RWPE2 (cell line): ENCODE measurements at places on chromosomes 11 and 22.

- no peak for DNase-seq
These were observed 850 bp upstream of the MIF start for GRCh38 chr22:23893121-23893944.

- DNase-seq: no peak
These were observed 20.9 kb downstream of the RCOR2 start for GRCh38 chr11:63896071-63896470.

- no peak for DNase-seq
These were observed 1.8 kb upstream of the NAALADL1 start for GRCh38 chr11:65059959-65060824.

- DNase-seq: no peak
These were observed 286.0 kb upstream of the CTSC start for GRCh38 chr11:88623531-88623930.

- no peak for DNase-seq
These were observed 4.1 kb upstream of the GAS2L1 start for GRCh38 chr22:29302402-29302680.

GRCh38 chr11:129731316-129731715 is 84.3 kb upstream of the TMEM45B start:
- peak; percentile 94 for DNase-seq

GRCh38 chr22:34797826-34798225 is 268.1 kb upstream of the ISX start:
- DNase-seq: no peak

DNA sequence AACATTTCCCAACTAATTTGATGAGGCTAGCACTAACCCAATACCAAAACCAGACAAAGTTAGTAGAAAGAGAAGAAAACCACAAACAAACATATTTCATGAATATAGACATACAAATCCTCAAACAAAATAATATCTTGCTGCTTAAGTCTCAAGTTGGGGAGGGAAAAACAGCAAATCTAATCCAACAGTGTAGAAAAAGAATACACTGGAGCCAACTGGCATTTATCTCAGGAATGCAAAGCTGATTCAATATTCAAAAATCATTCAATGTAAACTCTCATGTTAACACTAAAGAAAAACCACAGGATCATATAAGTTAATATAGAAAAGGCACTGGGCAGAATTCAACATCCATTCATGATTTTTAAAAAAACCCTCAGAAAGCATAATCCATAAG is 18.2 kb downstream of the GNB1L start:
- no peak for DNase-seq

DNA sequence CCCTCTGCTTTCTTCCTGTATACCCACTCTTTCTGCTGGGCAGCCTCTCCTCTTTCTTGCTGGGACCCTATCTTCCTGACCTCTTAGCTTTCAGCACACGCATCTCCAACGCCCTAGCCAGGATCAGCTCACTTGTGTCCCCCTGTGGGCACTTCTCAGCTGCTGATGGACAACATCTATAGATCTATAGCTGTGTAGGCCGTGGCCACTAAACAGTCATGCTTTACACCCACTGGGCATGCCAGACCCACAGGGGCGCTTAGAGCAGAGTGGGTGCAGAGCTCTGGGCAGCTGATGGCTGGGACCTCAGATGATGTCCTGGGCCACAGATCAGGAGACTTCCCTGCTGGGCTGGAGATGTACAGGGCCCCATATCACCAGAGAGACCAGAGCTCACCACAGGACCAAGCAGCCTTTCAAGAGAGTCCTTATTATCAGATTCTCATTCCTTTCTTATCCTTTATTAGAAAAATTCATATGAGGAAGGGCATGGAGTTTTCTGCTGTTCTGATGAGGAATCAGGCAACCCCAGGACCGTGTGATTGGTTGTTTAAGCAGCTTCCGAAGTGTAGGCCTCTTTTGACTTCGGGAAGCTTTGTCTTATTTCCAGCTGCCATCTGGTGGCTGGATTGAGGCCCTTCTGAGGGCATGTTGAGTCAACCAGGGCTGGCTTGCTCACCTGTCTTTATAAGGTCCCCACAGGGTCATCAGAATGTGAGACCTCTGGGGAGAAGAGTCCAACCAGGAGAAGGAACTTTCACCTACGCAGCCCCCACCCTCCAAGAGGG is 60.5 kb downstream of the OSBP2 start:
- no peak for DNase-seq

DNA sequence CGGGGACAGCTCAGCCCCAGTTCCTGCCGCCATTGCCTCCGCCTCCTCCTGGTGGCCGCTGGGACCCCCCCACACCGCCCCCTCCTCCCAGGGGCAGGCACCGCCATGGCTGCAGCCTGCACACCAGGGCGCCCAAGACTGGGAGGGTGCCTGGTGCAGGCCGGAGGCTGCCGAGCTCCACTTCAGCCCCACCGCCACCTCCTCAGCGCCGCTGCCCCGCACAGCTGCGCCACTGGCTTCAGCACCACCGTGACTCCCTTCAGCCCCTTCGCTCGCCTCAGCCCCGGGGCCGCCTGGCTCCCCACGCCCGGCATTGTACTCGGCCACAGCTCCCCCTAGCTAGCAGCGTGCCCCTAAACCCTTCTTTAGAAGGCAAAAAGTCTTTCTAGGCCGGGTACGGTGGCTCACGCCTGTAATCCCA is 131.1 kb downstream of the CRYBB2 start:
- peak; percentile 15 for DNase-seq

DNA sequence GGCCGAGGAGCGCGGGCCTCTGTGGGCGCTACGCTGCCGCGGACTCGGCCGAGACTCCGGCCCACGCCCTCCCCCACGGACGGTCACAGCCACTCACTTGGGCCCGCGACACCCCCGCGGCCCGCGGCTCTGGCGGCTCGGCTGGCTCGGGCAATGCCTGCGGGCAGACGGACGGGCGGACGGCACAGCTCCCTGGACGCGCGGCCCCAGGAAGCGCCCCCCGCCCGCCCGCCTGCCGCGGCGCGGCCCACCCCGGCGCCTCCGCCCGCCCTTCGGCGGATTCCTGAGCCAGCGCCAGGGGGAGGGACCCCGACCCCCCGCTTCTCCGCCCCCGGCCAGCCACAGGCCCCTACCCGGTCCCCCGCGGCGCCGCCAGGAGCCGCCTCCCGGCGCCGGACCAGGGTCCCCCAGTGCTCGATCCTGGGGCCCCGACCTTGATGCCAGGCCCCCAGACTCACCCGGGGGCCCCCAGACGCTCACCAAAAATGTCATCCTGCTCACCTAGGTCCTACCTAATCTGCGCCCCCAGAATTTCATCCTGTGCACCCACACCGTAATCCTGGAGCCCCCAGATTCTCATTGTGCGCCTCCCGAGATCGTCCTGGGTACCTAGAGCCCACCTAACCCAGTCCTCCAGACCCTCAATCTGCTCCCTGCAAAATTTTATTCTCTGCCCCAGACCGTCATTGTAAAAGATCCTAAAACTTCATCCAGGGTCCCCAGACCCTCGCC is at the start of gene EFEMP2:
TSS of gene EFEMP2 (minus strand) at position 215 of the 732 bp plus-strand sequence. CDS start 446 bp downstream, outside the sequence.
- DNase-seq: no peak

DNA sequence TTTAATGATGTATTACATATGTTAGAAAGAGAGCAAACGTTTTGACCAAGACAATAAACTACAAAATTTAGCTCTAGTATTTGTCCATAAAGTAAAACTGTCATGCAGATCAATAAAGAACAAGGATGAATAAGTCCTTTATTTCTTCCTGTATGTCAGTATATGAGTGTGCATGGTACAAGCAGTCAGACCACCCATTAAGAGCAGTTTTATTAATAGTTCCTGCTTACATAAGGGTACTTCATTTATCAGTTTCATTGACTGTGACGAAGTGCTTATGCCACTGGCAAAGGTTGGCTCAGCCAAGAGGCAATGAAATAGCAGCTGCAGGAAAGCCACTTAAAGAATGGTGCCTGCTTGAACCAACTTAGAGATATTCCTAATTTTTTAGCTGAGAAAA is 913.0 kb upstream of the CNTN5 start:
- no peak for DNase-seq

DNA sequence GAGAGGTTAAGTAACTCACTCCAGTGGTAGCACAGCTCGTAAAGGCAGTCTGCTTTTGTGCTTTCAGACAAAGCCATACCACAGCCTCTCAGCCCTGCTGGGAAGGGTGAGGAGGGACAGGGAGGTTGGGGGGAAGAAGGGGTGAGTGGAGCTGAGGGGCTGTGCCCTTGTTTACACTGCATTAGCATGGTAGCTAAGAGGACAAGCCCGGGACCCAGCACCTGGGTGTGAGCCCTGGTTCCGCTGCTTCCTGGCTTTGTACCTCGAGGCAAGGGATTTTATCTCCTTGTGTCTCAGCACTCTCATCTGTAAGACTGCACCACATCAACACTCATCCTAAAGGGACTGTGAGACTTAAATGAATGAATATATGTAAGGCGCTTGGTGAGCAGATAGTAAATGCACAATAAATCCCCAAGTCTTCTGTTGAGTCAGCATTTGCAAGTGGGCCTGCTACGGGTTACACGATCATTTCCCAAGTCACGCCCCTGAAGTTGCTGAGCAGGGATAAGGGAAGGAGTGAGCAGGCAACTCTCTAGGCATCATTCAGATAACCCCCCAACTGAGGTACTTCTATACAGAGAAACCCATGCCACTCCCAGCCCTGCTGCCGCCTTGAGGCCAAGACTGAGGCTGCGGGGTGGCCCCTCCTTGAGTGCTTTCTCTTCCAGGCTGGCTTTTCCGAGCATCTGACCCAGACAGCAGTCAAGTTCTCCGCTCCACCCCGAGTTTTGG is 7.5 kb downstream of the RASD2 start:
- DNase-seq: no peak

DNA sequence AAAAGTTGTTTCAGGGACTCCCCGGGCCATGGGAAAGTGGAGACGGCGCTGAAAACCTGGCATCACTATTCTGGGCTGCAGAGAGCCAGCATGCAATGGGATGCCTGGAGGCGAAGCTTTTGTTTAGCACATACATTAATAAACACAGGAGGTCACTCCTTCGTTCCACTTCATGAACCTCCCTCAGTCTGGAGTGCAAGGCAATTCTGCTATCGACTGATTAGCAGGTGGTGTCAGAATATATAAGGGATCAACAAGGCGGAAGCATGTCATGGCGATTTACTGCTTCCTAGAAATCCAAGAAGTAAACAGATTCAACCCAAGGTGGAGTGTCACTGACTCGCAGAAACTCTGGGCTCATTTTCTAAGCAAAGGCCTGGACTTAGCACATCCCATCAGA is 45.4 kb upstream of the MN1 start:
- DNase-seq: no peak

DNA sequence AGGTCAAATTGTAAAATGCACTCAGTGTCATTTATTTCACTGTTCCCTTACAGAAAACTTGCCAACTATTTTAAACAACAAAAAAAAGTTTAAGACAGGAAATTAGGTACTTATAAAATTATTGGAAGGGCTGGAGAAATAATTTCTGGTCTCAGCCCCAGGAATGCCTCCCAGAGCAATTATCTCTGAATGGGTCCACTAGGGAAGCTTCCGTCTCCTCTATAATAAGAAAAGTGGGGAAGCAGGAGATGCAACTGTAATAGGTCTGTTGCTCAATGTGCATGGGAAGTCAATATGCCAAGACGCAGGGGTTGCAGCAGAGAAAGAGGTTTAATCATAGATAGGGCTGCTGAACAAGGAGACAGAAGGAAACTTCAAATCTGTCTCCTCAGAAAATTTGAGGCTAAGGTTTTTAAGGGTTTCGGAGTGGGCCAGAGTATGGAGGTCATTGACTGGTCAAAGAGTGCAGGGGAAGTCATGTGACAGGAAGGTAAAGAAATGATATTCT is 10.9 kb upstream of the RNF141 start:
- no peak for DNase-seq

- DNase-seq: no peak
These were observed 26.1 kb upstream of the PPP2R1B start for GRCh38 chr11:111792314-111792713.

DNA sequence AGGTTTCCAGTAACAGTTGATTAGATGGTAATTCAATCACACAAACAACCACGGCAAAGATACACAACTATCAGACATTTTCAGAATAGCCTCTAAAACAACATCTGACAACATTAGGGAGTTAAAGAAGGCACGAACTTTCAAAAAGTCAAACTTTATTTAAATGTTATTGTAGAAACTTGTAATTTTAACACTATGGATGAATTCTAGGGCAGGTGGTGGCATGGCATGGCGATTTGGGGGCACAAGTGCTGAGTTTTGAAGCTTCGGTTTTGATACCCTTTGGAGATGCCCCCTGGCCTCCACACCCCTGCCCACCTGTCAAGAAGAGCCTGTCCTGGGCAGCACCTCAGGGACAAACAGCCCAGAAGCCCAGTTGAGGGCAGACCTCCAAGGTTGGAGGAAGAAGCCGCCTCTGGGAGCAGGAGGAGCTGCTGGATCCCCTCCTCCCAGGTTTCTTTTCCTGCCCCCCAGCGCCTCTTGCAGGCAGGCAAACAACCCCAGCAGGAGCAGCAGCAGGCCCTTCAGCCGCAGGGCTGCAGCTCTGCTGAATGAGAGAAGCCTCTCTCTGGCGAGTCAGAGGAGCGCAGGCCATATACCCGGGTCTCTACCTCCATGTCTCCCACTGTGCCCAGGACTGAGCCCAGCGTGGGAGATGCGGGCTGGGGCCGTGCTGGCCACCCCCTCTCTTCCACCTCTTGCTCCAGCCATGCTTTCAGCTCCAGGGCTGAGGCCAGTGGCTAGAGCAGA is 102.1 kb upstream of the IGLL5 start:
- no peak for DNase-seq

DNA sequence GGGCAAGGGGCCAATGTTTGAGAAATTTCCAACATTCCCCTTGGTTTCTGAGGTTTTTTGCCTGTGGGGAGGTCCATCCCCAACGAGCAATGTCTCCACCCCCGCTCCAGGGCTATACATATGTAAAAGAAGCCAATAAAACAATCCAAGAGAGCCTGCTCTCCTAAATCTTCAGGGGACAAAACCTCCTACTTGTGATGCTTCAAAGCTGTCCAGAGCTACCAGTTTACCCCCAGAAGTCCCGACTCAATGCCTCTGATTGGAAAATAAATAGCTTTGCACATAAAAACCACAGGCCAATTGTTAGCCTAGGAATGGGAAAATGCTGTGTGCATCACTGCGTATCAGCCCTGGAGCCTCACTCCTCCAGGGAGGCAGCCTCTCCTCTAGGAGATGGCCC is 66.0 kb upstream of the PAX6 start:
- no peak for DNase-seq

- no peak for DNase-seq
These were observed 79.1 kb downstream of the TBC1D22A start for GRCh38 chr22:46841522-46841921.
